Osteoblast (primary cell): ENCODE measurements at places on chromosomes 1 and 21. TPM values are rescaled to one million over a fixed set of nuclear protein-coding genes. Genes with fewer than 3 reads are reported as not detected.
A peak's percentile ranks its signal among the peaks of the same experiment; 100 is the strongest.

- no peak overlapping the region for H3K4me3 ChIP-seq
- H3K27ac ChIP-seq, result no peak overlapping the region
- no peaks in the 10 kb centered on the region for H3K4me1 ChIP-seq
- no peaks in the 10 kb centered on the region for H3K27me3 ChIP-seq
Measured at GRCh38 chr21:31459457-31459856, 115.4 kb upstream of the TIAM1 start.

GRCh38 chr1:207862241-207862787 lies 48.6 kb downstream of the CD34 start:
- peaks cover 21% of the 10 kb centered on the region for H3K36me3 ChIP-seq
- H3K4me1 ChIP-seq, result peaks cover 21% of the 10 kb centered on the region
- no peaks in the 10 kb centered on the region for H3K27me3 ChIP-seq
- DNase-seq, result no peak

GRCh38 chr1:109977225-109977624 lies 7.3 kb upstream of the AHCYL1 start:
- H3K4me3 ChIP-seq, result no peak overlapping the region
- no peak overlapping the region for H3K27ac ChIP-seq
- no peaks in the 10 kb centered on the region for H3K36me3 ChIP-seq
- H3K27me3 ChIP-seq, result no peaks in the 10 kb centered on the region
- peaks cover 29% of the 10 kb centered on the region for H3K4me1 ChIP-seq
- no peak for DNase-seq

DNA sequence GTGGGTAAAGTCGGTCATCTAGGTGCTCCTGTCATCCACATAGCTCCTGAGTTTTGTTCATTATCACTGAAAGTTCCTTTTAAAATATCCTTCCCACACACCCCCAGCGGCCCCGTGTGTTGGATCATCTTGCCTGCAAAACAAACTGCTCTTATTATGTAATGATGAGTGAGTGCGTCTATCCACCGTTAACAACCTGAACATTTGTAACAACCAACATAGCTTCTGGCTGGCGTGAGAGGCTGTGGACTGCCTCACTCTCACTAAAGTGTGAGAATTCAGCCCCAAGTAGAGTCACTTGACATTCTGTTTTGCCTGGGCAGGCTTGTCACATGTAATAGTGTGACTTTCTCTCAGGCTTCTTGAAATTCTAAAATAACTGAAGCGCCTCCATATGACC lies 14.5 kb upstream of the KCNA2 start:
- DNase-seq, result no peak
- no peaks in the 10 kb centered on the region for H3K36me3 ChIP-seq
- H3K27ac ChIP-seq, result no peak overlapping the region
- H3K4me1 ChIP-seq, result no peaks in the 10 kb centered on the region
- no peak overlapping the region for H3K4me3 ChIP-seq

DNA sequence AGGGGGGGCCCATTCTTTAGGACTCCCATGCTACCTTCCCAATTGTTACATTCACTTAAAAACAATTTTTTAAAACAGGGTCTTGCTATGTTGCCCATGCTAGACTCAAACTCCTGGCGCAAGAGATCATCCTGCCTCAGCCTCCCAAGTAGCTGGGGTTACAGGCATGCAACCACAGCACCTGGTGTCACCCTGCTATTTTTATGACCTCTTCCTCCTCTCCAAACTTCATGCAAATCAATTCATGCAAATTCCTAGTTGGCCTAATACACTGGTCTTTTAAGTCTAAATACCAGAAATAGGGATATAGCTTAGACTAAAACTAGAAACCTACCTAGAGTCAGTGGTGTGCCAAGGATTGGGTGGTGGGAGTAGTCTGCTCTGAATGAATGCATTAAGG lies 30.1 kb downstream of the CDKN2C start:
- H3K27me3 ChIP-seq, result no peaks in the 10 kb centered on the region
- no peaks in the 10 kb centered on the region for H3K36me3 ChIP-seq
- no peak overlapping the region for H3K27ac ChIP-seq
- H3K4me3 ChIP-seq, result no peak overlapping the region
- no peak for DNase-seq
- no peaks in the 10 kb centered on the region for H3K4me1 ChIP-seq

DNA sequence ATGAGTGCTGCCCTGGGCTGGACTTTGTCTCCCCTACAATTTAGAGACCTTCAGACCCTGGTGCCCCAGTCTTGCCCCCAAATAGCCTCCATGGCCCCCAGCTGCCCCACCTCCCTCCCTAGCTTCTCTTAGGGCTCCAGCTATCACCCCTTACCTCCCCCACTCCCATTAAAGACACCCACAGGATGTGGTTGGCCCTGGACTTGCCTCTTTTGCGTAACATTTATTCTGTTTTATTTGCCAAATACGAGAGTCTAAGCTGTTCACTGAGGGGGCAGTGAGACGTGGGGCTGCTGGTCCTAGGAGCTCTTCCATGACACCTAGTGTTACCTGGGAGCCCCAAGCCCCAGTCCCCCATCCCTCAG lies 4.5 kb downstream of the ZC3H12A start:
- peaks cover 55% of the 10 kb centered on the region for H3K4me1 ChIP-seq
- H3K36me3 ChIP-seq, result peaks cover 64% of the 10 kb centered on the region
- peak; percentile 69 for DNase-seq
- peak overlapping the region; percentile 92 for H3K27ac ChIP-seq
- no peaks in the 10 kb centered on the region for H3K27me3 ChIP-seq

- H3K36me3 ChIP-seq, result peaks cover 59% of the 10 kb centered on the region
- no peaks in the 10 kb centered on the region for H3K27me3 ChIP-seq
- DNase-seq, result no peak
Measured at GRCh38 chr1:180982422-180982821, 40.2 kb downstream of the STX6 start.

GRCh38 chr1:155019377-155020245 lies 14.0 kb downstream of the DCST2 start:
- no peaks in the 10 kb centered on the region for H3K27me3 ChIP-seq
- H3K4me3 ChIP-seq, result no peak overlapping the region
- H3K4me1 ChIP-seq, result peaks cover 15% of the 10 kb centered on the region

GRCh38 chr21:31343030-31343510 lies 991 bp downstream of the TIAM1 start:
- H3K27me3 ChIP-seq, result no peaks in the 10 kb centered on the region
- peaks cover 2% of the 10 kb centered on the region for H3K36me3 ChIP-seq
- H3K4me1 ChIP-seq, result peaks cover 10% of the 10 kb centered on the region

GRCh38 chr1:117664314-117664713 lies 58.5 kb downstream of the TENT5C start:
- no peaks in the 10 kb centered on the region for H3K4me1 ChIP-seq
- H3K27me3 ChIP-seq, result peaks cover 31% of the 10 kb centered on the region
- no peak overlapping the region for H3K27ac ChIP-seq
- H3K36me3 ChIP-seq, result no peaks in the 10 kb centered on the region
- H3K4me3 ChIP-seq, result no peak overlapping the region
- DNase-seq, result no peak

DNA sequence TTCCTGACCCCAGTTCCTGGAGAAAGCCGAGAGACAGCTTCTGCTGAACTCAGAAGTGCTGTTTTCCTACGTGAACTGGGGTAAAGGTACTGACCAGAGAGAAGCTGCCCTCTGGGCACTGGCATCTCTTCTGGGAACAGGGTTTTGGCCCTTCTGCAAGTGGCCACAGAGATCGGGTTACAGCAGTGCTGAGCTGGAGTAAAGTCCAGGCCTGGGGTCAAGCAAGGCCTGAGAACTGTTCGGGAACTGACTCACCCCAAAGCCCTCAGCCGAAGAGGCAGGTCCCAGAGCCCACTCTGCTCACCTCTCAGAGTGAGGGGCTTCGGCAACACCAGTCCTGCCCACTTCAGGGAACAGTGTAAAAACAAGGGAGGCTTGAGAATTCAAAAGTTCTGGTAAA lies 177.2 kb upstream of the RUNX1 start:
- no peaks in the 10 kb centered on the region for H3K36me3 ChIP-seq
- peak; percentile 80 for DNase-seq
- no peaks in the 10 kb centered on the region for H3K27me3 ChIP-seq
- peaks cover 21% of the 10 kb centered on the region for H3K4me1 ChIP-seq

DNA sequence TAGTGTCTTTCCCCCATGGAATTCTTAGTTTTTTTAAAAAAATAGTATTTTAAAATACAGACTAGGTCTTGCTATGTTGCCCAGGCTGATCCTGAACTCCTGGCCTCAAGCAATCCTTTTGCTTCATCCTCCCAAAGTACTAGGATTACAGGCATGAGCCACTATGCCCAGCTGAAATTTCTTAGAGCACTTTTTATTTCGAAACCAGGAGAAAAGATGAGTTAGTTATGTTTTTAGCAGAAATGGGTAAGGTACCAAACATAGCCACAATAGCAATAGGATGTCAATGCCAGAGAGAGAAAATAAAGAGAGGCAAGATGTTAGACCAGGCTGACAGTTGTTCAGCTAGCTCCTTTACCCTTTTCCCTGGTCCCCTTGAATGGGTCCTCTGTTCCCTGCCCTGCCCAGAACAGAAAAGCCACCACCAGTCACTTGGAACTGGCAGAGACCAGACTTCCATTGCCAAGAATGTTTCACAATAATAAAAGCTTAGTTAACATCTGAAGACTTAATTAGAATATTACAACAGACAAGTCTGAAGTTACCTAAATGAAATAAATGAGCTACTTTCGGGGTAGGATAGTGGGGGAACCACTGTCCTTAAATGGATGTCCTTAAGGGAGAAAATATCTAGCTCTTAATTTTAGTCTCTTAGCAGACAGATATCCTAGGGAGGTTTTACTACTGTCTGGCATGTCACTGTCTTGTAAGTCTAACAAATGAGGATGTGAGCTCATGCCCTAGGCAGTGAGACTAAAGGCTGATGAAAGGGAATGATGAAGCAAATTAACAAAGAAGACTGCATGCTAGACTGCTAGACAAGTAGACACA lies 54.3 kb downstream of the ABL2 start:
- DNase-seq, result peak; percentile 18
- H3K4me3 ChIP-seq, result no peak overlapping the region
- H3K4me1 ChIP-seq, result peaks cover 42% of the 10 kb centered on the region
- H3K27ac ChIP-seq, result peak overlapping the region; percentile 83
- no peaks in the 10 kb centered on the region for H3K27me3 ChIP-seq

DNA sequence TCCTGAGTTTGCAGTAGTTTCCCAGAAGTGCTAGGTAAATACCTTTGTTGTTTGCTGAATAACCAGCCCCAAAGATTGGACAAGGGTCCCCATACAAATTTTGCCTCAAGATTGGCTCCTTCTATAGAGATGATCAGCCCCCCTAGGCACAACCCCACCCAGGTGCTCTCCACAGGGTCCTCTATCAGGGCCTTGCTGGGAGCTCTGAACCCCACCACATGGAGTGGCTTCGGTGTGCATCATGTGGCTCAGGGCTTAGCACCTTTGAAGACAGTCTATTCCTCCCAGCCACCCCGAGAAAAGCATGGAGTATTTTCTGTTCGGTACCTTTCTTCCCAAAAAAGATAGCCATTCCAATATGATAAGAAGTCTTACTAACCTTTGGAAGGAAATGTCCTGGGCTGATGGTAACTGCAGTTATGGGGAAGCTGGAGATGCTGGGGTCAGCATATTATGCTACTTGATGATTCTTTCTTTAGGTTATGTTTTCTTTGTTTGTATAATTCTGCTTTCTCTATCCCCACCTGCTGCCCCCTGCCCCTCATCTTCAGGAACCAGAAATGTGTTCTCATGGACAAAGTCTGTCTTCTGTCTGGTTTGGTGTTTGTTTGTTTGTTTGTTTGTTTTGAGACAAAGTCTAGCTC lies 5.0 kb upstream of the TSPAN1 start:
- H3K4me1 ChIP-seq, result peaks cover 19% of the 10 kb centered on the region
- H3K27me3 ChIP-seq, result peaks cover 23% of the 10 kb centered on the region
- no peak overlapping the region for H3K27ac ChIP-seq
- no peak overlapping the region for H3K4me3 ChIP-seq
- no peaks in the 10 kb centered on the region for H3K36me3 ChIP-seq

DNA sequence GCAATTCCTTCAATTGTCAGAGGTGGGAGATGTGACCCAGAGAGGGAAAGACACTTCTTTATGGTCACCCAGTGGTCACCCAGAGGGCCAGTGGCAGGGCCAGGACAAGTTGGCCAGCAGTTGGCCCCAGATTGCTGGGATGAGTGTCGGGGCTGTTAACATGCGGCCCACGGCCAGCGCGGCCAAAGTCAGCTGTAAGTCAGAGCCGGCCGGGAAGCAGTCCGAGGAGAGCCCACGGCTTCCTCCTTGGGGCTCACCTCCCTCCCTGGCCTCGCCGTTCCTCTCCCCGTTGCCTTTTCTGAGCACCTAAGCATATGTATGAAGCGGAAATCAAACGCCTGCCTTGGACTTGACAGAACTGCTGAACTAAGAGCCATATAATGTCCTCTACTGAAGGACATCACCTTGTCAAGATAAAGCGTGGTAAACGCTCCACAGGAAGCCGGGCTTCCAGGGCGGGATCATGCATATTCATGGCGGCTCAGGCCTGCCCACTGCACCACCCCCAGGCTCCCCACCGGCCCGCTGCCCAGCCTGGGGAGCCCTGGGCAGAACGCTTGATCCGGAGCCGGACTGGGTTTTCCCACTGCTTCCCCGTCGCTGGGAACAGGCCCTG lies 245.4 kb upstream of the POU3F1 start:
- H3K27ac ChIP-seq, result no peak overlapping the region
- DNase-seq, result no peak
- peaks cover 2% of the 10 kb centered on the region for H3K27me3 ChIP-seq
- no peaks in the 10 kb centered on the region for H3K36me3 ChIP-seq
- H3K4me3 ChIP-seq, result peak overlapping the region; percentile 40
- no peaks in the 10 kb centered on the region for H3K4me1 ChIP-seq

CSMD2 gene
- 0.36 and 0.88 TPM in 2 replicates for total RNA-seq

GJA5 gene
- total RNA-seq, result 0.29 TPM in 1 of 2 replicates, not detected in the other

LORICRIN gene
- total RNA-seq, result not detected in 2 replicates

DISC1 gene
- 10.3 and 11.9 TPM in 2 replicates for total RNA-seq

HS2ST1 gene
- 20.3 and 22.1 TPM in 2 replicates for total RNA-seq

PLA2G2D gene
- total RNA-seq, result not detected in 2 replicates

CALML6 gene
- 0.29 and 0.36 TPM in 2 replicates for total RNA-seq

SMIM1 gene
- not detected in 2 replicates for total RNA-seq

EXTL2 gene
- total RNA-seq, result 36.2 and 42.1 TPM in 2 replicates

KRTAP15-1 gene
- total RNA-seq, result not detected in 2 replicates
